ENCODE measurements at places on chromosomes 5 and 9.

DNA sequence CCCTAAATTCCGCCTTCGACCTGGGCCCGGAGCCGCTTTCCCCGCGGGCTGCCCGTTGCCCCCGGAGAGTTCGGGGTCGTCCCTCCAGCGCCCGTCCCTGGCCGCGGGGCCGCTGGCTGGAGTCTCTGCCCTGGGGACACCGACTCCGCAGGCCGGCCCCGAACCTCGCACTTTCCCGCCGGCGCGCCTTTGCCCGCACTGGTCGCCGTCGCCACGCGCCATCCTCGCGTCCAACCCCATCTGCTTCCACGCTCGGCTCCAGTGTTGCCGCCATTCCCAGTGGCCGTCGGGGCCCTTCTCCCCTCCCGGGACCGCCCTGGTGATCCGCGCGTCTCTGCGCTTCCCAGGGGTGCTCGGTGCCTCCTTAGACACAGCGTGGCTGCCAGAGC is 11.0 kb downstream of the LHX3 start:
- DNase-seq = no peak

- no peak for DNase-seq
These were observed 132.4 kb downstream of the TTLL11 start for GRCh38 chr9:121960665-121961064.

DNA sequence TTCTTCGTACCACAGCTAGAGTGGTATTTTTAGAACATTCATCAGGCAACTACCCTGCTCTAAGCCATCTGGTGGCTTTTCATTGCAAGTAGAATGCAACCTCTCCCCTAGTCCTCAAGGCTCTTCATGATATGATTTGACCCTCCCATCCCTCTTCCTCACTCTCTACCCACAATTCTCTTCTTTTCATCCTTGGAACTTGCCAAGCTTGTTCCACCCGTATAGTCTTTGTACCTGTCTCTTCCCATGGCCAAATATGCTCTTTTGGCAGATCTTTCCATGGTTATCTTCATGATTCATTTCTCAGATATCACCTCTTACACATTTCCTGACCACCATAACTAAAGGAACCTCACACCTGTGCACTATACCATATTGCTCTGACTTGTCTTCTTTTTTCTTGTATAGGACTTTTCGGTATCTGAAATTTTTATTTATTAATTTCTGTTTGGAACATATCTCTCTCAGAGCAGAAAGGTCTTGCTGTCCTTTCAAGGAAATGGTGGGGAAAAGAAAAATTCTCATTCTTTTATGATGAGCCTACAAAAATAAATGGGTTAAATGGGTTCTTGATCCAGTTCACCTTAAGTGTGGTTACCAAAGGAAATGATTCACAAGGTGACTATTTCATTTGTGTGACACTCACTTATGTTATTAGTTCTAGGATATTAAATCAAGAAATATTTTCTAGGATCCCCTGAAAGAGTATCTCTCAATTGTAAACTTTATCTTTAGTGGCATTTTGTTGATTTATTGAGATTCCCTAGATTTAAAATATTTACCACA is 3.7 kb upstream of the CD274 start:
- no peak for DNase-seq

DNA sequence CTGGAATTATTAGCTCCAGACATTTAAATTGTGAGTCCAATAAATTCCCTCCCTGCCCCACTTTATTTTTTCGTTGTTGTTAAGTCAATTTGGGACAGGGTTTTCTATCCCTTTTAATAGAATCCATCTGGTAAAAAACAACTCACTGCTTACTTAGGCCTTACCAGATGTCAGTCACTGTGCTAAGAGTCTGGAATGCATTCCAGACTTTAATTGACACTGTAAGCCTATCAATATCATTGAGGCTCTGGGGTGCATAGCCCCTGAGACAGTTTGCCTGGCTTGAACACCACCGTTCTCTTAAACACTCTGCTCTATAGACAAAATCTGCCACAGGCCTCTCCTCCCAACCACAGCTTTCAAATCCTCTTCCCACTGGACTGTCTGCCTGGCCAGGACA is 175.9 kb downstream of the NSG2 start:
- DNase-seq = no peak

- no peak for DNase-seq
These were observed 14.8 kb downstream of the REEP5 start for GRCh38 chr5:112907166-112907631.

GRCh38 chr9:133599470-133600173 is 9.6 kb downstream of the FAM163B start:
- DNase-seq = no peak

DNA sequence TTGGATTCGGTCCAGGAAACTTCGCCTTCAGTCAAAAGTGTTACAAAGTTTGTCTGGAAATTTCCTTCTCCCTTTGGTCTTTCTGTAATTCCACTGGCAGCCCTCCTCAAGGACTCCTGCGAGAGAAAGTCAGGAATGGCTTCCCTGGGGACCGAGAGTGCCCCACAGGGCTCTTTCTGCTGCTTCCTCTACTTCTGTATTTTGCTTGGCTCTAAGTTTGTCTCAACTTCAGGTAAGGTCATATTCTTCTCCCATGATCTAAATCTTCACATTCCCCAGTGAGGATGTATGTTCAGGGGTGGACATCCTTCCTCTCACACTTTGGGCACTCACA is 10.3 kb upstream of the RIOK2 start:
- DNase-seq = no peak

DNA sequence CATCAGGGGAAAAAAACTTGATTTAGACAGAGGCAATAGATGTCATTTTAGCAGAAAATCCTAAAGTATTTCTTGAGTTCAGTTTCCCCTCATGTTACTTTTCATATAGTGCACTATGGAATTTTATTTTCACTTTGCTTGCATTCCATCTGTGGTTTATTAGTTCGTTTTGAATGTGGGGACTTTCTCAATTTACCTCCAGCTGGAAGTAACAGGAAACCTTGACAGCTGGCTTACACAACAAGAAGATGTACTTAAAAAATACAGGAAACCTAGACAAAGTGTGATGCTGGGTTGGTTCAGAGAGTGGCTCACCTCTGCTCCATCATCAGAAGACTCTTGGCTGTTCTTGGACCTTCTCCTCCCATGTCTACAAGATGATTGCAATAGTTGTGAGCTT is 567.0 kb downstream of the CETN3 start:
- no peak for DNase-seq

DNA sequence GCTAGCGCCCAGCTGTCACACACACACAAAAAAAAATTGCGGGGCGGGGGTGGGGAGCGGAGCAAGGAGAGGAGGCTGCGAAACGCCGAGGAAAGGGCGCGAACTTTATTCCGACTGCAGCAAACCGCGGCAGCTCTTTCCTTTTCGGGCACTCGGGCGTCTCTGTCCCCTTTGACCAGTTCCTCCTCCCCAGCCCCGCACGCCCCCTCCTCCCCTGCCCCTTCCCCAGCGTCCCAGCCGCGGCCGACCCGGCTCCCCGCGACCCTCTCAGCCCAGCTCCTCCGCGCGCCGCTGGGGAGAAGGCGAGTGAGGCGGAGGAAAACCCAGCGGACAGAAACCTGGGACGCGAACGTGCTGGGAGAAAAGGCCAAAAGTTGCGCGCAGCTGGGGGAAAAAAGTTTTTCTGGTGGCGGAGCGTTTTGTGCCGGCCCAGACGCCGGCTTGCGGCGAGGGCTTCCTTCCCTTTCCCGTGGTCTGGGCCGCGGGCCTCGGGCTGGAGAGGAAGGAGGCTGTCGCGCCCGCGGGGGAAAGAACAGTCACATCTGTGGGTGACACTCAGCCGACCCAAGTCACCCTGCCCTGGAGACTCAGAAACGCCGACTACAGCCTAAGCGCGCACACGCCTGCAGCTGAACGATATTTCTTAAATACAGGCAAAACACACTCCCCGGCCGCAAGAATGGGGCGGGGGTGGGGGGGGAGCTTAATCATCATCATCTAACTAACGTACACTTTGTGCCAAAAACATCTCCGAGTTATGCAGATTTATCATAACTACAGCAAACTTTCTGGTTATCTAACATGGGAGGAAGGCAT is 1.1 kb upstream of the BNC2 start:
- DNase-seq = peak; percentile 47

DNA sequence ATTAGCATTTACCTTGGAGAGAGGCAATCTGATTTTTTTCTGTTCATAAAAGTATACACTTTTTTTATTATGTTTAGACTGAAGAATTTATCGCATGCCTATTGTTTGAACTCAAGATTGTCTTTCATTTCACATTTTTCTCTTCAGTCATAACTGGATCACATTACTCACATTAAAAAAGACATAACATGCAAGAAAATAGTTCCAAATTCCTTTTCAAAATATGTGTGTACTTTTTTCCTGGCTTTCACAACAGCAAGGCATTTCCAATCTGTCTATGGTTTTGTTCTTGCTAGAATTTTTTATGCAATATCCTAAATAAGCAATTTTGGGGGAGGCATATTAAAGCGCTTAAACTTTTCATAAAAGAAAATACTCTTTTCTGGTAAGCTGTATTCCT is 21.2 kb downstream of the FTMT start:
- no peak for DNase-seq
